ENCODE measurements at places on chromosomes 3 and 15. TPM values are rescaled to one million over a fixed set of nuclear protein-coding genes. Genes with fewer than 3 reads are reported as not detected.
A peak's percentile ranks its signal among the peaks of the same experiment; 100 is the strongest.

DNA sequence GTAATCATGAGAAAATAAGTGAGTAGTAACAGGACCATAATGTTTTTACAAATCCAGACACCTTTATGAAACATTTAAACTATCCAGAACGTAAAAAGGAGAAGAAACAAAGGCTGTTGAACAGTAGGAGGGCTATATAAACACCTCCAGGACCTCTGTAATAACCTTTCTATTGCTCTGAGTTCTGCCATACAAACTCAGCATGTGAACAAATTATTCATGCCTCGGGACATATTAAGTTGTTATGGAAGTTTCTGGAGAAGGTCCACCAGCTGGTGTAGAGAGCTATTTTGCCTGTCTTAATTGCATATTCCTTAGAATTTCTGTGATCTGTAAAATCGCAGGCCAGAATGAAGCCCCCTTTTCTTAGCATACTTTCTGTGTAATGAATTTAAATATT is 256.3 kb downstream of the UBE2E2 start:
- no peak for DNase-seq

DNA sequence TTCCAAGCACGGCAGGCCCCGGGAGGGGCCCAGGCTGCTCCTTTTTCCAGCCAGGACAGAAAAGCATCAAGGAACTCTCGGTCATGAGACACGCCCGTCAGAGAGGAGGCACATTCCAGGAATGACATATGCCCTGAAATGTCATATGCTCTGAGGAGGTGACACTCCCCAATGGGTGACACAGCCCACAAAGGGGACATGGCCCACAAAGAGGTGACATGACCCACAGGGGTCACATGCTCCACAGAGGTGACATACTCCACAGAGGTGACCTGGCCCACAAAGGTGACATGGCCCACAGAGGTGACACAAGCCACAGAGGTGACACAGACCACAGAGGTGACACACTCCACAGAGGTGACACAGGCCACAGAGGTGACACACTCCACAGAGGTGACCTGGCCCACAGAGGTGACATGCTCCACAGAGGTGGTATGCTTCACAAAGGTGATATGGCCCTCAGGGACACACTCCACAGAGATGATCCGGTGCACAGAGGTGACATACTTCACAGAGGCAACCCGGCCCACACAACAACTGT is 79.2 kb downstream of the ABHD5 start:
- no peak for DNase-seq

DNA sequence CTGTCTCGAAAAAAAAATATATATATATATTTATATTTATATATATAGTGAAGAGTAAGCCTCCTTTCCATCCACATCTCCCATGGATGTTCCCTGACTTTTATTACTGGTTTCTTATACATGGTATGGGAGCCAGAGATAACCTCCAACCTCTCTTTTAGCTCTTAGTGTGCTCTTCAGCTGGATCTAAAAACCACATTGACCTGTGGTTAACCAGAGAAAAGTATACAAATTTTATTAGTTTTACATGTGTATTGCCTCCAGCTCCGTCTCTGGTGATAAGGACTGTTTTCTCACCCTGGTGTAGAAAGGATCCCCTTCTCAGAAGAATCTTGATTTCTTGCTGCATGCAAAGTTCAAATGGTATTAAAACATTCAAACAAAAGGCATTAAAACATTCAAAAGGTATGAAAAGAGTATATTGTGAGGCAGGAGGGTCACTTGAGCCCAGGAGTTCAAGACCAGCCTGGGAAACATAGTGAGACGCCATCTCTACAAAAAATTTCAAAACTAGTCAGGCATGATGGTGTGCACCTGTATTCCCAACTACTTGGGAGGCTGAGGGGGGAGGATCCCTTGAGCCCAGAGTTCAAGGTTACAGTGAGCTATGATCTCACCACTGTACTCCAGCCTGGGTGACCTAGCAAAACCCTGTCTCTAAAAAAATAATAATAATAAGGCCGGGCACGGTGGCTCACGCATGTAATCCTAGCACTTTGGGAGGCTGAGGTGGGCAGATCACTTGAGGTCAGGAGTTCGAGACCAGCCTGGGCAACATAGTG is 13.5 kb upstream of the TTBK2 start:
- no peak for DNase-seq

- peak; percentile 75 for DNase-seq
Measured at GRCh38 chr15:100764778-100765466, 114.7 kb upstream of the ALDH1A3 start.

DNA sequence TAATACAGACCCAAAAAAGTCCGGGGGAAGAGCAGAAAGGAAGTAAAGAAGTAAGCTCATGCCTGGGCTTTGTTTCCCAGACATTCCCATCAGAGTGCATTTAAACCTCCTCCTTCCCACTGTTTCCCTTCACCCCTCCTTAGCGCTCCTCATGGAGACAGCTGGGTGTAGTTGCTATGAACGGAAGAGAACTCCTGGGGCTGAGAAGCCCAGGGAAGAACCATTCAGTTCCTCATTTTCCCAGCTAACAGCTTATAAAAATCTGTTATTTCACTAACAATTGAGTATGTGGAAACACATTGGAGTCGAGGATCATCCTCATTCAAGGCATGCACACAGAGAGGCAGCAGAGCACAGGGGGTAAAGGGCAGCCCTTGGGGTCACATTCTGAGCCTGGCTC is 299.3 kb downstream of the SHQ1 start:
- DNase-seq, result no peak

GRCh38 chr3:9397906-9398699 is 688 bp downstream of the SETD5 start:
- peak; percentile 83 for DNase-seq

GRCh38 chr15:39118510-39118909 is 462.4 kb upstream of the THBS1 start:
- DNase-seq, result no peak

DNA sequence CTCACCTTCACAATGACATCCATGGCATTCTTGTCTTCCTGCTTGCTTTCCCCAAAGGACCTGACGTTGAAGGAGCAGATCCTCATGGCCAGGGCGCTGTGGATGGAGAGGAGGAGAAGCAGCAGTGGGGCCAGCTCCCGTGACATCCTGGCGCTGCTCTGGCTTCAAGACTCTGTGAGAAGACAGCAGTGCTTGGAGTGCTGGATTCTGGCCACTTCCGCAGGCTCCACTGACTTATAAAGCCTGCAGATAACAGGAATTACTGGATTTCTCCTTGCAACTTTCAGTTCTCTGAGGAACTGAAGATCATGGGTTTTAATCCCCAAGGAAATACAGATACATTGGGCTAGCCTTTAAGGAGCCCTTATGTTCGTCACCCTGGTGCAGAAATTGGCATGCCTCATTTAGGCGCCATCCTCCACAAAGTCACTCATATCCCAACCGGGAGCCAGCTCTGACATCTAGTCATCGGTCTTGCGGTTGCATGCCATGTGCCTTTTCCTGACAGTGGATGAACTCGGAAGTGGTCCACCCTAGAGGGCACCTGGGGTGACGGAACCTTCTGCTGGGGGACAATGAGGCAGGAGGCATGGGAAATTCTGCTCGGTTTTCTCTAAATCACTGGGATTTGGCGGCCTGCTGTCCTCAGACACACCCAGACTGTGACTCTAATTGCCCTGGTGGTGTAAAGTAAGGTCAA is at the start of gene DNASE1L3:
Gene DNASE1L3 (minus strand): TSS at position 212 of the 700 bp plus-strand sequence. CDS start 66 bp downstream, at position 146.
- DNase-seq, result peak; percentile 85

DNA sequence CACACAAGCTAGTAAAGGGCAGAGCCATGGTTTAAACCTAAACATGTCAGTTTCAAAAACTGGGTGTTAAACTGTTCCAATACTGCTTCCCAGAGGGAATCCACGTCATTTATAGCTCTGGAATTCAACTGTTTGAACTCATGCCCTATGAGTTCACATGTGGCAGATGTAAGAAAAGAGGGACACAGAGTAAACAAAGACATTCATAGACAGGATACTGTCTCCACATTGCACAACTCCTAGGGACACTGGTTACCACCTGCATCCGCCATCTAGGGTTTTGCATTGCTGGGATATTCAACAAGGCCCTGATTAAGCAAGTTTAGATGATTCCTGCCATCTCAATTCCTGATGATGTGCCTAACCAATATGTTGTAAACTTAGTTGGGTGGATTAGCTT is 134.1 kb upstream of the COL8A1 start:
- DNase-seq, result no peak

DNA sequence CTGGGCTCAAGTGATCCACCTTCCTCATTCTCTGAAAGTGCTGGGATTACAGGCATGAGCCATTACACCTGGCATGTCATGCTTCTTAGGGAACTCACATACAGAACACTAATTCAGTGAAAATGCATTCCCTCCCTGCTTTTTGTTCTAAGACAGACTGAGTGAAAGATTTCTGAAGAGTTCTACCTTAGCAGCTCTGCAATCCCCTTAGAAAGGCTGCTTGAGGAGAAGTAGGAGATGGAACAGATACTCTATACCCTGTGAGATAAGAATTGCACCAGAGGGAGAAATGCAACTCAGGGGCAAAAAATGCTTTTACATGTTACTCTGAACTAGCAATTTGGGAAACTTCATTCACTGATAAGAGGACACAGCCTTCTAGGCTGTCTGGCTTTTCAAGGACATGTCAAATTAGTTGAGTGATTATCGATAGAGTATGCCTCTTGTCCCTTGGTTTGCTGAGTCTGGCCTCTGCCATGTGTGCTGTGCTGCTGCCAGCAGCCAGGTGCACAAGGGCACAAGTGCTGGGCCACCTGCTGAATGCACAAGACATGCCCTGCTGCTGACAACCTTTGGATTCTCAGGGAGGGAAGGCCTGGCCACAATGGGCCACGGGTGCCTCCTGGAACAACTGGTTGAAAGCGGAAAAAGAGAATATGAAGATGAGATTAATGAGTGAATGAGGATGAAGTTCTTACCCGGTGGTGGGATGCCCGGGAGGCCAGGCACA is 17.8 kb downstream of the UQCC5 start:
- DNase-seq, result no peak

- no peak for DNase-seq
Measured at GRCh38 chr15:69973102-69973714, 124.5 kb downstream of the TLE3 start.

DNA sequence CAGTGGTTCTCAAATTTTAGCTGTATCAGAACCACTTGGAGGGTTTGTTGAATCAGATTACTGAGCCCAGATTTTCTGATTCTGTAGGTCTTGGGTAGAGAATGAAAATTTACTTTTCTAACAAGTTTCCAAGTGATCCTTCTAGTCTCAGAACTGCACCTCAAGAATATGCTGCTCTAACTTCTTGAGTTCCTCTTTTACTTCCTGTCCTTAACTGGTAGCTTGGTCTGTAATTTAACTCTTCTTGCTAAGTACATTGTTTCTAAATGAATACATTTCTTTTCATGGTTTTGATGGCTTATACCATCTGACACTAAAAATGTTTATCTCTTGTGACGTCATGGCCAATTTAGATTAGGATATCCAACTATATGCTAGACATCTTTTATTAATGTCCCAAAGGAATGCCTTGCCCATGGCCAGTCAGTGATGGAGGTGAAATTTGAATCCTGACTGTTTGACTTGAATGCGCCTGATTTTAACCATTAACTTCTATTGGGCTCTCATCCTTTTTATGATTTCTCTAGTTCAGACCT is 262.6 kb upstream of the NAALADL2 start:
- DNase-seq, result no peak

DNA sequence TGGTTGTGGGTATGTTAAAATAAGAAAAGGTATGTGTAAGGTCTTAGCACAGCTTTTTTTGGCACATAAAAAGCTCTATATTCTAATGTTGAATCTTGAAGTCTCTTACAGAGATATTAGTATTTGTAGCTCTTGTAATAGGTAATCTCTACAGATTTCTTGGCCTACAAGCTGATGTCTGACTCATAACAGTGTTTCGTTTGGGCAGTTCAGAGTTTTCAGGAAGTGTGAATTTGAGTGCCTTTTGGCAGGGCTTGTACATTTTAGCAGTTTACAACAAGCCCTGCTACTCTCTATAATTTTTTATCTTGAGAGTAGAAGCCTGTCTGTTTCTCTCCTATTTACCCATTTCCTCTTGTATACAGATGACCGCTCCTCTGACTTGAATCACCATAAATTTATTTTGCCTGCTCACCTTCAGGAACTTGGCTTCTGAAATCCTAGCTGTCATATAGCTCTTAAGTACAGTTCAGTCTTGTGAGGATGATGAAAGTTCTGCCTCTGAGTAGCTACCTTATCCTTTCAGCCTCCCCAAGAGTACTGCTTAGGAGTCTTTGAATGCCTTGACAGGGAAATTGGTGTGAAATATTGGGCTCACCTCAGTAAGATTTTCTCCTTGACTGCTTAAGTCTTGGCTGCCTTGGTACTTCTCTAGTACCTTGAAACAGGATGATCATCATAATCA is 419.9 kb upstream of the RARB start:
- no peak for DNase-seq

DNA sequence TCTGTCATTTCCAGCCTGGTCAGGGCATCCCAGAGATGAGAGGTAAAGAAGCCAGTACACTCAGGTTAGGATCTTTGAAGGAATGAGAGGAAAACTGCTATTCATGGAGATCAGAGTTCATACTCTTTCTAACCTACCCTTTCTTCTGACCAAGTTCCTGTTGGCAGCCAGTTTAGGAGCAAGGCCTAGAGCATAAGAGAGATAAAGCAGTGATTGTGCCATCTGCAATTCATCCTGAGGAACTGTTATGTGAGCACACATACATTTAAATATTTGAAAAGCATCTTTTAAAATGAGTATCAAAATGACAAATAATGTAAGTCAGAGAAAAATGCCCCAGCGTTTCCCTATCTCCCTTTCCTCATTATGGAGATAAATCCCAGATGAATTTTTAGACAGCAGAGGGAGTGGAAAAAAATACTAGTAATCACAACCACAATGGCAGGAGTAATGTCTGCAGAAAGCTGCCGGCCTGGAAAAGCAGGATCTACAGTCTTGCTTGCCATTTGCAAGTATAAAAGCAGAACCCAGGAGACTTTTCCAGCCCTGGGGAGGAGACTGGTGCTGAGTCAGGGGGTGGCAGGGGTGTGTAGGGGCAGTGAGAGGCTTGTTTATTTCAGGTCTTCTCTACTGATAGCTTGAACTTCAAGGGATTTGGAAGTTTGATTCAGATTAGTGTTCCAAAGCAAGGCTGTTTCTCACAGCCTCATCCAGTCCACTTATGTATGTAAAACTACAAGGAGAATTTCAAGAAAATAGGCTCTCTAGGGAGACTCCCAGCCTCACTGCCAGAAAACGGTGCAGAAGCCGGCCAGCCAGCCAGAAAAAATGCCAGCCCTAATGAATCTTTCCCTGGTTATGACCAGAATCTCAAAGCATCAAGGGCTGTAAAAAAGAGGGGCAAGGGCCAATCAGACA is 1052.4 kb downstream of the TUSC7 start:
- no peak for DNase-seq

- DNase-seq, result no peak
Measured at GRCh38 chr3:22334996-22335395, 584.0 kb upstream of the ZNF385D start.

DNA sequence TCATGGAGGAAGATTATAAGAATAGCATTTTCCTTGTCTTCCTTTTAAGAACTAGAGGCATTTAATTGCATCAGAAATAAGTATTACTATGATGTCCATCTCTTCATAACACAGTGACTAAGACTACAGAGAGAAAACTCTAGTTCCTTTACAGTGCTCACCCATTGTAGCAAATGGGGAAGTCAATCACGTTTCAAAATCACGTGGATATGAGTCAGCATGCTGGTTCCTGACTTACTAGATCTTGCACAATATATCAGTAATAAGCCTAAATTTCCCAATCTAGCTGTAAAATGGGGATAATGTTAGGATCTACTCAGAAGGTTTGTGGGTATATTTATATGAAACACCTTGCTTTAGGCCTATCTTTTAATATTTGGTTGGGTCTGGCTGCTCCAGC is 254.8 kb upstream of the EOMES start:
- no peak for DNase-seq

ZDHHC19 gene
- total RNA-seq, result 0.52 TPM

SLC22A14 gene
- not detected for total RNA-seq

FILIP1L gene
- total RNA-seq, result 370 TPM

IMPG2 gene
- 0.38 TPM for total RNA-seq

CA12 gene
- 48.3 TPM for total RNA-seq

MYO1E gene
- total RNA-seq, result 113 TPM

CISH gene
- total RNA-seq, result 8.6 TPM
